ENCODE measurements at places on chromosomes 3 and 15. TPM values are rescaled to one million over a fixed set of nuclear protein-coding genes. Genes with fewer than 3 reads are reported as not detected.

TMEM44 gene
- 40.6 TPM for polyA plus RNA-seq

XCR1 gene
- not detected for polyA plus RNA-seq

MYLK gene
- polyA plus RNA-seq, result 0.06 TPM

AGBL1 gene
- polyA plus RNA-seq, result 0.12 TPM

TPRA1 gene
- 26.5 TPM for polyA plus RNA-seq

TMEM41A gene
- 9.5 TPM for polyA plus RNA-seq

FHIT gene
- polyA plus RNA-seq, result not detected

EFCC1 gene
- not detected for polyA plus RNA-seq

SENP8 gene
- 3.2 TPM for polyA plus RNA-seq

FAM81A gene
- 4.5 TPM for polyA plus RNA-seq

GMPS gene
- 23.7 TPM for polyA plus RNA-seq

GREM1 gene
- polyA plus RNA-seq, result 0.40 TPM

STOML1 gene
- polyA plus RNA-seq, result 49.5 TPM

PP2D1 gene
- polyA plus RNA-seq, result not detected

RAB7A gene
- polyA plus RNA-seq, result 42.4 TPM

ATP10A gene
- not detected for polyA plus RNA-seq

HHATL gene
- not detected for polyA plus RNA-seq

CA12 gene
- polyA plus RNA-seq, result 0.62 TPM

FSTL1 gene
- polyA plus RNA-seq, result 12.3 TPM

CEMIP gene
- polyA plus RNA-seq, result 0.04 TPM

KCNMB3 gene
- polyA plus RNA-seq, result 0.16 TPM

SPATA12 gene
- polyA plus RNA-seq, result not detected

TMEM108 gene
- 2.9 TPM for polyA plus RNA-seq

FGD5 gene
- 0.42 TPM for polyA plus RNA-seq

KBTBD13 gene
- not detected for polyA plus RNA-seq

ABHD6 gene
- 38.9 TPM for polyA plus RNA-seq

C3orf22 gene
- not detected for polyA plus RNA-seq

KIF23 gene
- polyA plus RNA-seq, result 2.0 TPM

UPK1B gene
- polyA plus RNA-seq, result not detected

TGM4 gene
- not detected for polyA plus RNA-seq

STAC gene
- polyA plus RNA-seq, result 5.5 TPM

ALDH1L1 gene
- polyA plus RNA-seq, result not detected

SLC6A11 gene
- 4.2 TPM for polyA plus RNA-seq

ZNF774 gene
- 6.8 TPM for polyA plus RNA-seq

GOLGA6D gene
- polyA plus RNA-seq, result not detected

THRB gene
- polyA plus RNA-seq, result 1.7 TPM

RLBP1 gene
- polyA plus RNA-seq, result 0.16 TPM

MAGEL2 gene
- 10.4 TPM for polyA plus RNA-seq

EOMES gene
- polyA plus RNA-seq, result not detected

ALPK3 gene
- not detected for polyA plus RNA-seq

UNC13C gene
- polyA plus RNA-seq, result 4.0 TPM

ARGFX gene
- polyA plus RNA-seq, result not detected

NOX5 gene
- not detected for polyA plus RNA-seq

ISLR gene
- polyA plus RNA-seq, result not detected

C3orf18 gene
- 24.5 TPM for polyA plus RNA-seq

DUOXA2 gene
- polyA plus RNA-seq, result not detected

ROPN1 gene
- polyA plus RNA-seq, result not detected

RARRES1 gene
- not detected for polyA plus RNA-seq
